RPMI7951 (cell line): ENCODE measurements at places on chromosomes 7 and 10. TPM values are rescaled to one million over a fixed set of nuclear protein-coding genes. Genes with fewer than 3 reads are reported as not detected.

DNA sequence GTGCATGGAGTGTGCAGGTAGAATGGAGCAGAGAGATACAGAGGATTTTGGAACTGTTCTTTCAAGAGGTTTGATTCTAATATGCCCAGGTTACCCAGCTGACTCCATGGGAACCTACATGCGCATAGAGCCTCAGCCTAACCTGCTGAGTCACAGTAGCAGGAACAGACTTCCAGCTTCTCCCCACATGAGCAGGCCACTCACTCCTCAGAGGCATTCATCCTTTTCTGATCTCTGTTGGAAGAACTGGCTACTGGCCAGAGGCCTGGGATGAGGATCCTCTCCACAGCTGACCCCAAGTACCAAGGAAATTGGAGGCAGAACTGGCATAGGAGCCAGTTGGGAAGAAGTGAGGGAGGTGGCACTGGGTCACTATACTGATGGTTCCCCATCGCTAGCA is 17.9 kb upstream of the CCSER2 start:
- peak; percentile 38 for DNase-seq

The KLF14 gene
- under 0.01 and 0.12 TPM in 2 replicates for total RNA-seq

DNA sequence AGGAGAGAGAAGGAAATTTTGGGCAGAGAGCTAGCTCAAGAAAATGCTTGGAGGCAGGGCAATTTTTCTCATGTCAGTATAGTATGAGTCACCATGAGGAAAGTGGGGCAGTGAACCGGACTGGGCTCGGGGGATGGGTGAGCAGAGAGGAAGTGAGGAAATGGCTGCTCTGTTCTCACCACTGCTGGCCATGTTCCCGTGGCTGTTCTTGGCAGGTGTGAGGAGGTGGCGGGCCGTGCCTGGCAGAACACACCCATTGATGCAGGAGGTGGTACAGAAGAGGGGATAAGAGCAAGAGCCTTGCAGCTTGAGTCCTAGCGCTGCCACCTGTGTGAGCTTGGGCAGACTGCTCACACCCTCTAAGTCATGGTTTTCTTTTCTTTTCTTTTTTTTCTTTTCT is 304.4 kb upstream of the LYZL1 start:
- peak; percentile 86 for DNase-seq

GRCh38 chr7:33596686-33597085 is 308.7 kb upstream of the BMPER start:
- no peak for DNase-seq

The RTKN2 gene
- 9.9 and 11.4 TPM in 2 replicates for total RNA-seq

DNA sequence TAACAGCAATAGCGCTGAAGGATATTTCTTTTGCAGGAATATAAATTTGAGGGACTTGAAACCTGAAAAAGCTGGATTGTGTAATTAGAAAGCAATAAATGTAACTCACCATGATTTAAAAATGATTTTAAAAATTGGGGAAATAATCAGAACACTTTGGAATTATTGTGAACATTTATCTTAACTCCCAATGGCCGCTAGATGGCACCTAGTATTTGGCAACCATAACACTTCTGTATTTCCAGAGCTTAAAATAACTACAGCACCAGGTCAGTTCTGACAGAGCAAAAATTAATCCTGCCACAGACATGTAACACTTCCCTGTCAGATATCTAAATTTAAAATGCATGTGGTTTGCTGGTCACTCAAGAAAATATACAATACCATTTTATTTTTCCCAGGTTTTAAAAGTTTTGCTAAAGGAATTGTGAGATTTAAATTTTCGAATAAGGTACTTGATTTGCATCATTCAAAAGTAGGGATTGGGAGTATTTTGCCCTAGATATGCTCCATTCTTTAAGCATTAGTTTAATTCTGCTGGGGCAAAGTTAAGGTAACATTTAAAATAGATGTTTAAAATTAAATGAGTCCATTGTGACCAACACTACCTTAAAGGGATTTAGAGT is 144.5 kb downstream of the PPP1R3A start:
- peak; percentile 37 for DNase-seq

- peak; percentile 11 for DNase-seq
Observed at GRCh38 chr10:63054889-63055611, 78.1 kb upstream of the NRBF2 start.
